Right renal cortex interstitium (tissue), 3 donors: ENCODE measurements at places on chromosomes 4 and X. TPM values are rescaled to one million over a fixed set of nuclear protein-coding genes. Genes with fewer than 3 reads are reported as not detected.

DNA sequence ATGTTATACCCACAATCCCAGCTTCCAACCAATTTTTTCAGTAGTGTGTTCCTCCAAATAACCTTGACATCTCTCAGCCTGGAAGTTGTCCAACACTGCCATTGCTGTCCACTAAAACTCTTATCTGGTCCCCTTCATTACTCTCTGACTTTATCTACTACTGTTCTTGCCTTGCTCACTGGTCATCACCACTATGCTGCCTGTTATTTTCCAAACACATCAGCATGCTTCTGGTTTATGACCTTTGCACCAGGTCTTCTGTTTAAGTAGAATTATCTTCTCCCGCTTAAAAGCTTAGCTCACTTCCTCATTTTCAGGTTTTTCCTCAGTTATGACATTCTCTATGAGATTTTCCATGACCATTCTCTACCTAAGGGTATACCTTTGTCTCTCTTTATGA is 5.5 kb downstream of the ELMOD2 start:
- DNase-seq = no peak

DNA sequence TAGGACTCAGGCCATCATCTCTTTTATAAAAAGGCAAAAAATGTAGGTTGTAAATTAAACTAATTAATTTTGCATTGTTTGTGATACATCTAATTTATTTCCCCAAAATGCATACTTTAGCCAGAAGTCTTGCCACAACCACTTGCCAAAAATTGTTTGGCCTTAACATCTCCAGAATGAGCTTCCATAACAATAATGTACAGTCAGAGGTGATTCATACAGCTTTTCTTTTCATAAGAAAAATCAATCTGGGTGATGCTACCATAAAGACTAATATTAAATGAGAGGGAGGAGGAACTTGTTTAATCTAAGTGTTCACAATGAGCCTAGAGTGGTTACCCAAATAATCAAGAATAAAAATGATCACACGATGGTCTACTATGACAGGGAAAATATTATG is 59.3 kb downstream of the AMMECR1 start:
- DNase-seq = no peak

- no peak for DNase-seq
Measured at GRCh38 chr4:142556570-142557238, 289.4 kb downstream of the INPP4B start.

F11 gene
- polyA plus RNA-seq = 4.1 TPM

DNA sequence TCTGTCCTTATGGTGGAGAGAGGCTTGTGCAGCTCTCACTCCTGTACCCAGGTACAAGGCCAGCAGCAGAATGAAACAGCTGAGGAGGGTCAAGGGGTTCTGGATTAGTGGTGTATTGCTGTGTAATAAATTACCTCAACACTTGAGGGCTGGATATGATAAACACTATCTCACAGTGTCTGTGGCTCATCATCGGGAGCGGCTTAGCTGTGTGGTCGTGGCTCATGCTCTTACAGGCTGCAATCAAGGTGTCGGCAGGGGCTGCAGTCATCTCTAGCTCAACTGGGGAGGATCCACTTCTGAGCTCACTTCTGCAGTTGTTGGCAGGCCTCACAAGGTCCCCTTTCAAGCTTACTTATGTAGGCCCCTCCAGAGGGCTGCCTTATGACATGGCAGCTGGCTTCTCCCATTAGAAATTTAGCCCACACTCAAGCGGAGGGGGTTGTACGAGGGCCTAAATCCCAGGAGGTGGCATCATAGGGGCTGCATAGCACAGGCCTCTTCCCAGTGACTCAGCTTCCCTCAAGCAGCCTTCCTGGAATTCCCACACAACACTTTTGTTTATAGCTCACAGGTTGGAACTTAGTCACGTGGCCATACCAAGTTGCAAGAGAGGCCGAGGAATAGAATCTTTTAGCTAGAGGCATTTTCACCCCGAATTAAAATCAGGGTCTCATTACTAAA is 148.2 kb upstream of the RPS6KA3 start:
- no peak for DNase-seq

- DNase-seq = no peak
Measured at GRCh38 chr4:76250962-76251361, 559 bp upstream of the FAM47E start.

- DNase-seq = no peak
Measured at GRCh38 chrX:25019707-25020390, 4.1 kb upstream of the ARX start.

DNA sequence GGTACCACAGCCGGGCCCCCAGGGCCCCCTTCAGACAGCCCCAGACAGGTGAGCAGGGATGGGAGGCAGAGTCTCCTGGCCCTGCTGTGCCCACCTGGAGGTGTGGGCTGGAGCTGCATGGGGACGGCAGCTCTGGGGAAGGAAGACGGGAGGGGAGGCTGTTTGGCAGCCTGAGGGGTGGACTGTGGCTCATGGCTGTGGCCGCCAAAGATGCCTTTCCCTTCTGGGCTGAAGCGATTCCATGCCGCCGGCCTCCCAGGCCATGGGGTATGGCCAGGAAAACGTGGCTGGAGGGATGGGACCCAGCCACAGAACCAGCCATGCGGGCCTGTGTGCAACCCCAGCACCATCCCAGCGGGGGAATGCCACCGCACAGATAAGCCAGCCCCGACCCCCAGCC is 65.7 kb downstream of the FAM53A start:
- DNase-seq = no peak

- peak; percentile 0 for DNase-seq
Measured at GRCh38 chrX:139881572-139881971, 51.3 kb downstream of the ATP11C start.

DNA sequence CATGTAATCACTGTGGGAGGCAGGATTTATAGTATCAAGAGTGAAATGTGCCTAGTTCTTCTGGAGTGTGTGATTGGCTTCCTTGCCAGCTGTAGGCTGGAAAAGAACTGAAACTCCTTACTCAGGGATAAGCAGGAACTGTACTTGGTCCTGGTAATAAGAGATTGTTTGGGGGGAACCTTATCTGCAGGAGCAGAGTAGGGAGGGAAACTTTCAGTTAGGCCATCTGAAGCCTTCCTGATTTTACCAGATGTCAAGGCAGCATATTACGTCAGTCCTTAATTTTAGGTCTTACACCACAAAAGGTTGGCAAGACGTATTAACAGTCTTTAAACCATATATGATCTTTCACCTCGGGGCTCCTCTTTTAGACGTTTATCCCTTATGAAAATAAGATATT is 231.5 kb upstream of the FMR1 start:
- no peak for DNase-seq

GRIA2 gene
- polyA plus RNA-seq = 1.0 TPM

PRRG1 gene
- polyA plus RNA-seq = 23.2 TPM

GRCh38 chr4:79088946-79089691 is 149.9 kb upstream of the PAQR3 start:
- DNase-seq = no peak

- no peak for DNase-seq
Measured at GRCh38 chr4:142265946-142266345, 580.2 kb downstream of the INPP4B start.

UCHL1 gene
- polyA plus RNA-seq = 103 TPM

GRCh38 chrX:45454290-45454689 is 253.6 kb upstream of the DIPK2B start:
- no peak for DNase-seq

DNA sequence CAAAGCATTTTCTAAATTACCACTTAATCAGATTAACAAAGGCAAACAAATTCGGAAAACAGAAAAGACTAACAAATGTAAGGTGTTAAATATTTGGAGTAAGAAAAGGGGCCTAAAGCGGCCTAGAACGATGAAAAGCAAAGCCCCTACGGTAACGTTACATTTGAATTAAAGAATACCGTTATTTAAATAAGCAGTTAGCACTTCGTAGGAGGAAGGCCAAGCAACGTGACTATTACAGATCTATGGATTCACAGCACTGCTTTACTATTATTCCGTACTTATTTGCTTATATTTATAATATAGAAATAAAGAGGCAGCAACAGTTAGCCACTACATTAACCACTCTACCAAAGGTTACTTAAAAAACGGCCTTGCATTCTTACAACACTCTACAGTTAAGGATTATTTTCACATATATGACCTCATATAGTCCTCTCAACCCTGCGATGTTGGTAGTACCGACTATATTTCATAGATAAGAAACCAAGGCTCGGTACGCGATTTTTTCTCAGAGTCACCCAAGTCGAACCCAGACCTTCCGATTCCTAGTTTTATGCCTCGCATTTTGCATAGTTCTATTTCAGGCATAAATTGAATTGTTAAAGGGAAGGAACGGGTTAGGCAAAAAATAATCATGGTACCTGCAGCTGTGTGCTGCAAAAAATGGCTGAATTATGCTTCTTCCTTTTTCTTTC is 2.9 kb downstream of the KLHL15 start:
- no peak for DNase-seq

- no peak for DNase-seq
Measured at GRCh38 chr4:3613967-3614730, 81.9 kb upstream of the LRPAP1 start.

HTN1 gene
- not detected for polyA plus RNA-seq

GRCh38 chr4:97942951-97943350 is 200.3 kb downstream of the STPG2 start:
- DNase-seq = no peak

ADAMTS3 gene
- polyA plus RNA-seq = 9.8 TPM

DNA sequence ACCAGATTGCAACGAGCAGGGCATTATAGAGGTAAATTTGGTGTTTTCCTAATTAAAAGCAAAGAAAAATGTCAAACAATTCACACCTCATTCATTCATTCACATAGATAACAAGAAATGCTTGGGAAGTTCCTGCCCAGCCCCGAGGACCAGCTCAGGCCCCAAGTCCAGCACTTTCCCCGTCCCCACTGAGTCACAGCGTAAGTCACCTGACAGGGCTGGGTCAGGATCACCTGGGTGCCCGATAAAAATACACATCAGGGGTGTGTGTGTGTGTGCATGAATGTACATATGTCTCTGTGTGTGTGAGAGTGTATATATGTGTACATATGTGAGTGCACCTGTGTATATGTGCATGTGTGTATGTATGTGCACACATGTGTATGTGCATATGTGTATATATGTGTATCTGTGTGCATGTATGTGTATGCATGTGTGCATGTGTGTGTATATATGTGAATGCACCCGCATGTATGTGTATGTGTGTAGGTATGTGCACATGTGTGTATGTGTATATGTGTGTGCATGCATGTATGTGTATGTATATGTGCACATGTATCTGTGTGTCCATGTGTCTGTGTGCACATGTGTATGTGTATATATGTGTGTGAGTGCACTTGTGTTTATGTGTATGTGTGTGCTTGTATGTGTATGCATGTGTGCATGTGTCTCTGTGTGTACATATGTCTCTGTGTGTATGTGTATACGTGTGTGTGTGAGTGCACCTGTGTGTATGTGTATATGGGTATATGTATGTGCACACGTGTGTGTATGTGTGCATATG is 18.6 kb upstream of the SH3TC1 start:
- DNase-seq = no peak

DNA sequence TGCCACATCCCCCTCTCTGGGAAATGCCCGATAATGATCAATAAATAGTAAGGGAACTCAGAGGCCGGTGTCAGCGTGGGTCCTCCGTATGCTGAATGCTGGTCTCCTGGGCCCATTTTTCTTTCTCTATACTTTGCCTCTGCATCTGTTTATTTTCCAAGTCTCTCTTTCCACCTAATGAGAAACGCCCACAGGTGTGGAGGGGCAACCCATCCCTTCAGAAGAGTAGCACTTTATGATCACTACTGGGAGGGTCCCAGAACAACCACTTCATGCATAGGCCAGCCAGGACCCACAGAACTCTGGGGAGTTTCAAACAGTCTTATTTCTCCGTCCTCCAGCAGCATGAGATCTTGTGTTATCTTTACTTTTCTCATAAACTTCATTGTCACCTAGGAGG is 100.1 kb downstream of the CEP44 start:
- no peak for DNase-seq

UNC5C gene
- polyA plus RNA-seq = 36.8 TPM

- DNase-seq = no peak
Measured at GRCh38 chr4:101693842-101694398, 96.6 kb upstream of the BANK1 start.

KIF4A gene
- polyA plus RNA-seq = 18.2 TPM

DNA sequence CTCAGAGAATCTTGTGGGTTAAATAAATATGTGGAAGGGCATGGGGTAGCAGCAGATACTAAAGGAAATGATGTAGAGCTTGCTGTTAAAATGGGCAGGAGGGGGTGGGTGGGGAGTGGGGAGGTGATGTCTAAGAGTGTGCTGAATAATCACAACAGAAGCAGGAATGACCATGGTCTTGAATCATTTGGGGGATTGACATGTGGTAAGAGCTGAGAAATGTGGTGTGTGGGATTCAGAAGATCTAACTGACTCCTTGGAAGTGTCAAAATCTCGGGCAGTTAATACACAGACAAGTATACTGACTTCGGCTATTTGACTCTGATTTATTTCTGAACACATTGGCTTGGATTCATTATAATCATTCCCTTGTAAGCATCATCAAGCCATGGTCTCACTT is 6.8 kb downstream of the VGLL1 start:
- no peak for DNase-seq

GRCh38 chr4:159229164-159229563 is 126.3 kb downstream of the RAPGEF2 start:
- DNase-seq = no peak

GRCh38 chrX:13571136-13571535 is 1.7 kb downstream of the EGFL6 start:
- no peak for DNase-seq

DNA sequence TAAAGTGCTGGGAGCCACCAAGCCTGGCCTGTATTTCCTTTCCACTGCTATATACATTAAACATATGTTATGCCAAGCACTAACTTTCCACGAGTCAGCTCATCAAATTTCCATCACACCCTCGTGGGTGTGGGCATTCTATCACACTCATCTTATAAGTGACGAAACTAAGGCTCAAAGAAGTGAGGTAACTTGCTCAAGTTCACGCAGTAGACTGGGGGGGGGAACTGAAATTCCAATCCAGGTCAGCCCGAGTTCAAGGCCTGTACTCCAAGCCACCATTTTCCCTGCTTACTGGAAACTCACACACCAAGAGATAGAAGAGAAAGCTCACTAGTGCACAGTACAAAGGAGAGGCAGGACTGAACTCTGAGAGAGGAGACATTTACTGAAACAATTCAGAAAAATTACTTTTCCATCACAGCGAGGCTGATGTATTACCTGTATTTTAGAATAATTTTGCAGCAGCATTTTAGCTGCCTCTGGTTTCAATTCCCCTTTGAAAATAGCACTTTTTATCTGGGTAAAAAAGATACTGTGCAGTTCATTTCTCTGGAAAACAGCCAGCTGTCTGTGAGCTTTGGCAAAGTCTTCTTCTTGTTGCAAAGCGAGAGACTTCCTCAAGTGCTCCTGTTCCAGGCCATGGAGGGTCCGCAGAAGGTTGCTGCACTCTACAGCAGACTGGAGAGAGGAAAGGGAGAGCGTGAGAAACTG is 76.8 kb downstream of the EVC2 start:
- DNase-seq = no peak

DNA sequence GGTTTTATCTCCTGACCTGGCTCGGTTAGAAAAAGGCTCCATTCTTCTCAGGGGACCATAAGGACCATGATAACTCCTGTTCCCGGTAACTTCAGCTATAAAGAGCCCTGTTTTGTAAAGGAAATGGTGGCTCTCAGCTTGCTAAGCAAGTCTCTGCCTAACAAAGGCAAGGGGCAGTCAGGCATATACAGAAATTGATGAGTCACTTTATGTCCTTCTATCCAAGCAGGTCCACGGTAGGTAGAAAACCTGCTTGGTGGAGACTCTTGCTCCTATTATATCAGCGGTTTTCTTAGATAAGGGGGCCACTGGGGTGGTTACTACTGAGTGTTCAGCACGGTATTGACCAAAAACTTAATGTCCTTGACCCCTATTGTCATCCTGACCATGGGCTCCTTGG is 203.0 kb upstream of the KLF8 start:
- DNase-seq = no peak

GRCh38 chr4:184370711-184371389 is 103.5 kb downstream of the IRF2 start:
- DNase-seq = no peak
